ENCODE measurements at places on chromosomes 3 and 15.

DNA sequence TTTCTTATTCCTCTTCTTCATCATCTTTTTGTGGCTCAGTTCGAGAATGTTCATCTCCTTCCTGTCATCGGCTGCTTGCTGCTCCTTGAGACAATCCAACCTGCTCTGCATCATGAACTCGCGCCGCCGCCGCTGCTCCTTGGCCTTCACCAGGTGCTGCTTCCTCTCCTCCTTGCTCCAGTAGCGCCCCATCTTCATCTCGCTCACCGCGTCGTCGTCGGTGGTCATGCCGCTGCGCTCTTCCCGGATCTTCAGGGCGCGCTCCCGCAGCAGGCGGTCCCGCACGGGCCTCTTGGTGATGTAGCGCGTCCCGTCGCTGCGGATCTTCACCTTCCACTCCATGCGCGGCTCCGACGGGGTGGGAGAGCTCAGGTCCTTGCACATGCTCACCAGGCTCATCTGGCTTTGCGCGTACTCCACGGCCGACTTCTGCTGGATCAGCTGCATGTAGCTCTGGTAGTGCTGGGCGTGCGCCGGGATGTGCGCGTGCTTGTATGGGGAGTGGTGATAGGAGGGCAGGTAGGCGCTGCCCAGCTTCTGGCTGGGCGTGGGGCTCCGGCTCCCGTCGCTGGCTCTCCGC, 241.2 kb downstream of the PDZRN3 start:
- DNase-seq = no peak

- no peak for DNase-seq
Measured at GRCh38 chr3:151890721-151891141, 17.3 kb downstream of the SUCNR1 start.

GRCh38 chr15:62904041-62904910, 138.3 kb upstream of the TPM1 start:
- no peak for DNase-seq

- DNase-seq = no peak
Measured at GRCh38 chr15:97165205-97165604, 795.3 kb upstream of the ARRDC4 start.

GRCh38 chr3:51712511-51712931, 5.7 kb downstream of the GRM2 start:
- DNase-seq = no peak

DNA sequence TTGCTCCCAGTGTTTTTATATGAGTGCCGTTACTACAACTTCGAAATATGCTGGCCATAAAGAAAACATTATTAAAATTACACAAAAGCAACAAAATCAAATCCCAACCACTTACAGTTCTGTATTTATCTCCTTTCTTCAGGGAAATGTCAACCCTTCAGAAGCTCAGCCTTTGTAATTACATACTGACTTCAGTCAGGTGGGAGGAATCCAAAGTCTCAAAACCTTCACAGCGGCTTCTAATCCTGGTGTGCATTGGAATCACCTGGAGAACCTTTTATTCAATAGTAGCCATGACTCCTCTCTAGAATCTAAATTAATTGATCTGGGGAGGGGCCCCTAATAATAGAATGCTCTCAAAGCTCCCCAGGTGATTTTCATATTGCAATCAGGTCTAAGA, 463.7 kb upstream of the ARHGEF26 start:
- DNase-seq = no peak

GRCh38 chr15:42679285-42680141, 57.4 kb downstream of the CDAN1 start:
- DNase-seq = no peak

DNA sequence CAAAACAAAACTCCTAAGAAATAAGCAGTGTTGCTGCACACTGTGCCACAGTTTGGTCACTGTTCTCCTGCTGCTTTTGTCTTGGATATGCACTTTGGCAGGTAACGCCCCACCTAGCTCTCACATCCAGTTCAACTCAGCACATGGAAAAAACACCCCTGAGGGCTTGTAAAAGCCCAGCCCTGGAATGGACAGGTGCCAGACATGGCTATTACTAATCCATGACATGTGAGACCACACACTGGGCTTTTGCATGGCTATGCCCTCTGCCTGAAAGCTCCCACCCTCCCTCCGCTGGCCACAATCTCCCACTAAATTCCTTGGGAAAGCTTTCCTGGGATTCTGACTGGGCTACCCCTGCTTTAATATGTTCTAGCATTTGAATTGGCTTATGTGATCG, 24.7 kb upstream of the ZBED2 start:
- no peak for DNase-seq

GRCh38 chr15:64915518-64916227, 4.0 kb downstream of the ANKDD1A start:
- DNase-seq = no peak

GRCh38 chr15:42371096-42371495, 11.8 kb downstream of the CAPN3 start:
- no peak for DNase-seq

DNA sequence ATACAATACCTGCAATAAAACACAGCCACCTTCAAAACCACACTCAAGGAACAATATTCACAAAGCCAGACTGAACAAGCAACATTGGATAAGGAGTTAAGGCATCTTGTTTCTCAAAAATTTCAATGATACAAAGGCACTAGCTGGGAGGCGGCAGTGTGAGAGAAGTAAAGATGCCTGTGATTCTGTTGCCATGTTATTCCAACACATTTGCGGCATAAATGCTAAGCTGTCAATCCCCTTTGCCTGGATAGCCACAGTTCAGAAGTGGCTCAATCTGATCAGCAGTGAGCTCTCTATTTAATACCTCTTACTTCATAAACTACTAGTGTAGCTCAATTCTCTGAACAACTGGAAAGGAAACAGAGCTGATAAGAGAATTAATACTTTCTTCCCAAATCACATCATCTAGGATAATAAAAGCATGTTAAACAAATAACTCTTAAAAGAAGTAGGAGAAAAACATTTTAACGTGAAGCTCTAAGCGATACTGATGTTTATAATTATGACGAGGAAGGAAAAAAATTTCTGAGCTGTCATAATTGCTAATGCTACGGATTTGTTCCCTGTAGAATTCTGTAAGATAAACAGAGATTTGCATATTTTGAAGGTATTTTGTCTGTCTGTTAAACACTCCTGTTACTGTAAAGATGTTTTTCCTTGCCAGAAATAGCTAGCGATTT, 358.4 kb downstream of the FOXP1 start:
- DNase-seq = no peak

- DNase-seq = no peak
Measured at GRCh38 chr3:66401157-66401550, 99.7 kb downstream of the LRIG1 start.

GRCh38 chr3:16419640-16420241, 93.8 kb downstream of the RFTN1 start:
- no peak for DNase-seq

DNA sequence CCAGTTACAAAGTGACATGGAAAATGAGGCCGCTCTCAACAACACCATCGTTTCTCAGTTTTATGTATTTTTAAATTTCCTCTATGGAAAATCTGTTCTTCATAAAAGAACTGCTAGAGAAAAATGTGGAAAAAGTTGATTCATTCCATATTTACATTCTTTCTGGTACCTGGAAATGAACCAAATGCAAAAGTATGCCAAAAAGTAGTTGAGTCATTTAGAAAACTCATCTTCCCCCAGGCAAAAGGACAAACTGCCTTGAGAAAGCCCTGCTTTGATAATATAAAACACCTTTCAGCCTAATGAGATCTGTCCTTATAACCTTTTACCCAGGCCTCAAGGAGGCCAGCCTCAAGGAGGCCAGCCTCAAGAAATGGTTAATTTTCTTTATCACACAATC, 283.0 kb upstream of the VEPH1 start:
- no peak for DNase-seq

DNA sequence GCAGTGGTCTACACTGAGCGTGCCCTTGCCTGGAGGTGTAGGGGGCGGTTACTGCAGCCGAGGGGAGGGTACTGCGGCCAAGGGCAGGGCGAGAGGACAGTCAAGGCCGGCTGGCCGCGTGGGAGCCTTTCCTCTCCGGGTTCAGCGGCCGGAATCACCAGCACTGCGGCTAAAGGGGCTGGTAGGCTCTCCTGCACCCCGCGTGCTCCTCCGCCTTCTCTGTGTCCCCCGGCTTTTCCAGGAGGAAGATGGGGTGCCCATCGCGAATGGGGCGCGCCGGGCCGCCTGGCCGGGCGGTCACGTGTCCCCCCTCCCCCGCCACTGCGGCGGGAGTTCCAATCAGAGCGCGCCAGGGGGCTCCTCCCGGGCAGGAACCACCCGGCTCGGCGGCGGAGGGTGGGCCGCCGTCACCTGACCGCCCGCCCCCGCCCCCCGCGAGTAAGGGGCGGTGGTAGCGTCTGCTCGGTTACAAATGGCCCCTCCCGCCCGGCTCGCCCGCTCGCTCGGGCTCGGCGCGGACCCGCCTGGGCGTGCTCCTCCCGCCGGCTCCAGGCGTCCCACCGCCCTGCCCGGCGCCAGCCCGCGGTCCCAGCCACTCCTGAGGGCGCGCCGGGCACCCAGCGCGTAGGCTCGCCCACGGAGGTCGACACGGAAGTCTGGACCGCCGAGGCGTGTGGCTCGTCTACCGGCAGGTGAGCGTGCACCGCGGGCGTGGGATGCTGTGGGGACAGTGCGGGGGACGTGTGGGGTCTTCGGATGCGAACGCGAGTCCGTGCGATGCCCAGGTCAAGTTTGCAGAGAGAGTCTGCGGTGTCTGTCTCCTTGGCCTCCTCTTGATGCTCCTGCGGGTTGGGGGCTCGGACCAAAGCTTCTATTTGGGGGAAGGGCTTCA, 242.6 kb upstream of the TOPAZ1 start:
- DNase-seq = no peak

GRCh38 chr3:138434276-138434874, at the start of gene ESYT3:
TSS of gene ESYT3 (plus strand) at chr3:138434616. CDS start at chr3:138434799, 183 bp downstream.
- no peak for DNase-seq

- no peak for DNase-seq
Measured at GRCh38 chr15:85072917-85073316, 91.3 kb downstream of the PDE8A start.

DNA sequence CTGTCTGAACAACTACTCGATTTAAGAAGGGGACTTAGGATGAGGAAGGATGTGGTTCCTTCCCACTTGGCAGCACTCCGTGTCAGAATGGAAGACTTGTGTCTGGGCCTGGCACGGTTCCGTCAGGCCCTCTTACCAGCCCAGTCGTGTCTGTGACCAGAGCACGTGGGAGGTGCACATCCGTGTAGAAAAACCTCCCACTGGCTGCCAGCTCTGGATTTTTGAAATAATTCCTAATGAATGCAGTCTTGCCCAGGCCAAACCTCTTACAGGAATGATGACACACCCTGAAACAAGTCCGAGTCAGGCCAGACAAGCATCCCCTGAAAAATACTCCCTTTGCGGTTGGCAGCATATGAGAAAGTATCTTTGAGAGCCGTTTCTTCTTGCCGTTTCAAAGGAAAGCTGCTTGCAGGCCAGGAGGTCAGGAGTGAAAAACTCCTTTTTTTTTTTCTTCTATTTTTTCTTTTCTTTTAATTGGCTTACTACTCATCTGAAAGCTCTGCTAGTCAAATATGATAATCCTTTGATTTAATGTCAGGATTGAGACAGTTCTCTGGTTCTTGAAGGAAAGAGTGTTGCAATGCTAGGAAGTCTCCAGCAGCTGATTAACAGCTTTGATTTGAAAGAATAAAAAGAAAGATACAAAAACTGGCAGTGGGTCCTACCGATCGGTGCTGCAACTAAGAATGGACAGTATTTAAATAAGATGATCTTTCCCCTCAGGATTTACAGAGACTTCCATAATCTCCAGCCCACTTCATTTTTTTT, 19.8 kb downstream of the IL1RAP start:
- DNase-seq = no peak

DNA sequence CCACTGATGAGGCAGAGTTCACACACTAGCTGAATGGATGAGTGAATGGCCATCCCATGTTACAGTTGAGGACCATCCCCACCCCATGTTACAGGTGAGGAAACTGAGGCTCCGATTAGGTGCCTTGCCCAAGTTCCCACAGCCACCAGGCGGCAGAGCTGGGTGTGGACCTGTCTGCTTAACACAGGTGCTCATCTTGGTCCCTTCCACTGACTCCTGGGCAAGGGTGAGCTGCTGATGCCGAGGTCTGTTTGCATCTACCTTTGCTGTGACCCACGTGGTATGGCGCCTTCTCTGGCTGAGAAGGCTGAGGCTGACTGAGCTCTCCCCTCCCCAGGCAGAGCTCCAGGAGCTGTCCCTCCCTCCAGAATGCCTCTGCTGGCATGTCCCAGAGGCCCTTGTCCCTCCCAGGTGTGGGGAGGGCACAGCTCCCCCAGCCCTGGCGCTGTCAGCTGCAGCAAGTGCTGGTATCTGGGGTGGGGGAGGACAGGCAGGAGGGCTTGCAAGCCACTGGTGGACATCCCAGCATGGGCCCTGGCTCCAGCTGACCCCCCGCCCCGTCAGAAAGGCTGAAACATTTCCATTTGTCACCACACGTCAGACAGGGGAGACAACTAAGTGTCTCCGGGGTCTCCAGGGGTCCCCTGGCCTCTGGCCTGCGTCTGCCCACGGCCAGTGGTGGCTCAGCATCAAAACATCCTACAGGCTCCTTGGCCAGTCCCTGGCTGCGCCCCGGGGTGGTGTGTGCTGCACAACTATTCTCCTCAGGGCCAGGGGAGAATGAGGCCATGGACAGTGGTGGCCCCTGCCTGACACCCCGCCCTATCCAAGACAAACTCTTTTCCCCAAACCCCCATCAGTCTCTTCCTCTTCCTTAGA, 105.4 kb downstream of the ADCY5 start:
- no peak for DNase-seq

DNA sequence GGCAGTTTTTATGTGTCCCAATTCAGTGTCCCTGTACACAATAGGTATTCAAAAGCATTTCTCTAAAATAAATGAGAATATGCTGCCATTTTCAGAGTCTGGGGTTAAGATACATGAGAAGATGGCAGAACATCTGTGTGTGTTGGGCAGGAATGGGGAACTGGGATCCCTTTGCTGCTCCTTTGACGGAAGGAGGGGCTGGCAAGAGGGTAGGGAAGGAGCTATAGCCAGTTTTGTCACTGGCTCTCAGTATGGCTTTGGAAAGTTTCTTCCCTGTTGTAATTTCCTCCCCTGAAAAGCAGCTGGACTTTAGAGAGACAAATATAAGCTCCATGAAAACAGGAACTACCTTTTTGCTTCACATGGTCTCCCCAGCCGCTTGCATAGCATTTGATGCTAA, 137.5 kb upstream of the PRR23C start:
- no peak for DNase-seq

GRCh38 chr15:33440900-33441299, 130.1 kb downstream of the RYR3 start:
- DNase-seq = no peak

GRCh38 chr15:91853948-91854638, 585 bp downstream of the SLCO3A1 start:
- no peak for DNase-seq

GRCh38 chr15:87197981-87198380, 1058.6 kb downstream of the NTRK3 start:
- DNase-seq = no peak

- DNase-seq = no peak
Measured at GRCh38 chr15:83170474-83171165, 37.0 kb downstream of the HDGFL3 start.

- no peak for DNase-seq
Measured at GRCh38 chr3:139261754-139262586, 81.8 kb upstream of the MRPS22 start.

- DNase-seq = no peak
Measured at GRCh38 chr3:39427506-39427905, 21.0 kb downstream of the RPSA start.

- DNase-seq = no peak
Measured at GRCh38 chr3:45646051-45646585, 43.1 kb upstream of the SACM1L start.
